ENCODE measurements at places on chromosomes 2 and 18. TPM values are rescaled to one million over a fixed set of nuclear protein-coding genes. Genes with fewer than 3 reads are reported as not detected.

DNA sequence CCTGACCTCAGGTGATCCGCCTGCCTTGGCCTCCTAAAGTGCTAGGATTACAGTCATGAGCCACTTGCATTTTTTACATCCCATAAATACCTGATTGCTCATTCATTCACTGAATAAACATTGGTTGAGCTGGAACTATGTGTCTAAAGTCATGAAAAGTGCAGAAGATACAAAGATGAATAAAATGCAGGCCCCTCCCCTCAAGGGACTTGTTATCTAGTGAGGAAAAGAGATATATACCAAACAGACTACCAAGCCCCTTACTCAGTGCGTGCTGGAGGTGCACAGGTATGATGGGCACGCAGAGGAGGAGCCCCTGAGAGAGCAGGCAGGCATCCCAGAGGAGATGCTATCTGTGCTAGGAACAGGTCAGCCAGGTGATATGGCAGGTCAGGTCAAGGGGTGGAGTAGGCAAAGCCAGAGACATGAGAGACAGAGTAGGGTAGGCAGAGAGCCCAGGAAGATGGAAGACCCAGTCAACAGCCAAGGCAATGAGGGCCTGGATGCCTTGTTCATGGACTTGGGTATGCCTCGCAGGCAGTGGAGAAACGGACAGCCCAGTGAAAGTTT lies 7.7 kb downstream of the FHL2 start:
- no peaks in the 10 kb centered on the region for H3K36me3 ChIP-seq
- DNase-seq = no peak
- no peak overlapping the region for H3K27ac ChIP-seq
- no peak overlapping the region for H3K4me3 ChIP-seq

MPP4 gene
- total RNA-seq = not detected

GPR55 gene
- 2.9 TPM for total RNA-seq

GRCh38 chr2:86441882-86442641 lies 891 bp downstream of the KDM3A start:
- H3K4me3 ChIP-seq = peak overlapping the region; percentile 87
- H3K27me3 ChIP-seq = no peaks in the 10 kb centered on the region
- peak; percentile 65 for DNase-seq
- peak overlapping the region; percentile 82 for H3K27ac ChIP-seq

ALPP gene
- total RNA-seq = not detected

- H3K27ac ChIP-seq = no peak overlapping the region
- peaks cover 3% of the 10 kb centered on the region for H3K4me1 ChIP-seq
- H3K4me3 ChIP-seq = no peak overlapping the region
Measured at GRCh38 chr18:11728249-11728648, 39.2 kb downstream of the GNAL start.

- DNase-seq = no peak
- no peaks in the 10 kb centered on the region for H3K4me1 ChIP-seq
- no peaks in the 10 kb centered on the region for H3K27me3 ChIP-seq
- H3K27ac ChIP-seq = no peak overlapping the region
- H3K4me3 ChIP-seq = no peak overlapping the region
Measured at GRCh38 chr18:75530118-75530517, 102.6 kb upstream of the SMIM21 start.

GRCh38 chr2:174332217-174332963 lies 2.4 kb upstream of the SP9 start:
- H3K27me3 ChIP-seq = peaks cover 92% of the 10 kb centered on the region
- H3K4me1 ChIP-seq = peaks cover 64% of the 10 kb centered on the region
- no peak overlapping the region for H3K4me3 ChIP-seq
- no peak for DNase-seq
- H3K27ac ChIP-seq = no peak overlapping the region

GRCh38 chr2:105385731-105386540 lies 12.9 kb downstream of the FHL2 start:
- H3K4me3 ChIP-seq = no peak overlapping the region
- DNase-seq = no peak
- H3K27ac ChIP-seq = no peak overlapping the region
- H3K27me3 ChIP-seq = no peaks in the 10 kb centered on the region
- H3K36me3 ChIP-seq = no peaks in the 10 kb centered on the region

SERPINB12 gene
- total RNA-seq = not detected

TCF23 gene
- total RNA-seq = not detected

DNA sequence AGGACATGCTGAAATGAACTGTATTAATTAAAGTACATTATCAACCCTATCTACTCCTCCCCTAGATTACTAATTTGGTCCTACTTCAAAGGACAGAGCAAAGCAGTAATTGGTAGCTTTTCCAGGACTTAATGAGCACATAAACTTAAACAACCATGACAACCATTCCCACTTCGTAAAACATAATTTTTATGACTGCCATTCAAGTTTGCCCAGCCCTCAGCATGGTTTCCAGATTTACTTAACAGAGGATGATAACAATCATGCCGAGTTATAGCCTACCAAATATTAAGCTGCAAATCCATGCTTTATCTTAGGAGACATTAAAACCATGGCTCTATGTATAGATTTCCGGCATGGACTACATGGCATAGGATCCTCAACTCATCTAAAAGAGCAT lies 401.1 kb upstream of the CHAC2 start:
- no peak overlapping the region for H3K4me3 ChIP-seq
- no peaks in the 10 kb centered on the region for H3K36me3 ChIP-seq
- H3K4me1 ChIP-seq = no peaks in the 10 kb centered on the region
- no peak overlapping the region for H3K27ac ChIP-seq
- DNase-seq = no peak

GRCh38 chr2:197514754-197515153 lies 1.1 kb upstream of the MOB4 start:
- no peak for DNase-seq
- peak overlapping the region; percentile 77 for H3K4me3 ChIP-seq
- no peaks in the 10 kb centered on the region for H3K27me3 ChIP-seq
- peak overlapping the region; percentile 91 for H3K27ac ChIP-seq
- peaks cover 22% of the 10 kb centered on the region for H3K4me1 ChIP-seq
- peaks cover 3% of the 10 kb centered on the region for H3K36me3 ChIP-seq

DNA sequence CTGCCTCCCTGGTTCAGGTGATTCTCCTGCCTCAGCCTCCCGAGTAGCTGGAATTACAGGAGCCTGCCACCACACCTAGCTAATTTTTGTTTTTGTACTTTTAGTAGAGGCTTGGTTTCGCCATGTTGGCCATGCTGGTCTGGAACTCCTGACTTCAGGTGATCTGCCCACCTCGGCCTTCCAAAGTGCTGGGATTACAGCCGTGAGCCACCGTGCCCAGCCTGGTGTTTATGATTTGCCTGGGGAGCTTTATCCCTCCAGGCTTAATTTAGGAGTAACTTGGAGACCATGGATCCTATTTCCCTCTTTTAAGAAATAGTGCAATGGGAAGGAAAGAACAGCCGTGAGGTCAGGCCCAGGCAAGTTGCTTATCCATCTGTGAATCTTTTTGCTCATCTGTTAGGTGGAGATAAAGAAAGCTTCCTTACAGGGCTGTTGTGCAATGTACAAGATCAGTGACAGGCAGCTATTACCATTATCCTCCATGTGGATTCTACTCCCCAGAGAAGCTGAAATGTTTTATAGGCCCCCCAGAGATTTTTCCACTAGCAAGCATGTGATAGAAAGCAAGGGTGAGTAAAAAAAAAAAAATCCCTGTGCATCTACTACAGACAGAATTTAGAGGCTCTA lies 104.9 kb upstream of the MGAT5 start:
- peaks cover 22% of the 10 kb centered on the region for H3K4me1 ChIP-seq
- H3K36me3 ChIP-seq = peaks cover 26% of the 10 kb centered on the region
- H3K4me3 ChIP-seq = no peak overlapping the region
- H3K27ac ChIP-seq = no peak overlapping the region

Measured in CD4-positive, alpha-beta T cell (primary cell).